ENCODE measurements at places on chromosomes 12 and 14. TPM values are rescaled to one million over a fixed set of nuclear protein-coding genes. Genes with fewer than 3 reads are reported as not detected.

Gene CARMIL3
- total RNA-seq = 3.4 TPM

Gene STAT6
- 318 TPM for total RNA-seq

Gene TAS2R20
- total RNA-seq = 2.1 TPM

Gene RIPK3
- total RNA-seq = 14.3 TPM

Gene KITLG
- not detected for total RNA-seq

Gene DEGS2
- total RNA-seq = 1.1 TPM

Gene TNFRSF1A
- 55.9 TPM for total RNA-seq
